ENCODE measurements at places on chromosomes 7 and 10.

GRCh38 chr7:137717811-137718271, 128.9 kb downstream of the DGKI start:
- no peak for DNase-seq

DNA sequence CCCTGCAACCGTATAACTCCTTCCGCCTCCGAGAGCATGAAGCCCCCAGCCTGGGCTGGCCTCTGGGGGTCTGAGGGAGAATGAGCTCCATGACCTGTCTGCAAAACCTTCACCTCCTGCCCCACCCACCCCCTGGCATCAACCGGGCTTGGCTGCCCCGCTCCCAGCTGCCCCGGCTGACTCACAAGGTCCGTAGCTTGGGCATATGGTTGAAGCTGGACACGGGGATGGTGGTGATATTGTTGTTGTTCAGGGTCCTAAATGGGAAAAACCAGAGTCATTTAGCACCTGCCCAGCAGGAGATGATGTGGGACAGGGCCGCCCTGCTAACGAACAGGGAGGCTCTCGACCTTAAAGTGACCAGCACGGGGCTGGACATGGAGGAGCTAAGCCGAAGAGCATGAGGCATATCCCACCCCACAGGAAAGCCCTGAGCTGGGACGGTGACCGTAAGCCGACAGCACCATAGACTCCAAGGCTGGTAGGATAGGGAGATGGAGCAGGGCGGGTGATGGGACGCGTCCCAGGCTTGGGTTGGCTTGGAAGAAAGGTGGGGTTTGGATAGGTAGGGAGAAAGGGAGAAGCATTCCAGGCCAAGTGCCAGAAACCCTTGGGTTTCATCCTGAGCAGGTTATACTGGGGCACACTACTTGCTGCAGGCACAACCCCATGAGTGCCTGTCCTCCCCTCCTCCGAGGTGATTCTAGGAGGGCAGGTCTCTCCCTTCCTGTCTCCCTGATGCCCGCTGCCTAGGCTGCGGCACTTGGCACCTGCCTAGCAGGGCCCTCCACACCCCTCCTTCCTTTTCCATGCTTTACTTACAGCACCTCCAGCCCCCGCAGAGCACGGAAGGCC, 121.5 kb downstream of the SLIT1 start:
- no peak for DNase-seq

GRCh38 chr7:148782757-148783456, 84.2 kb downstream of the CUL1 start:
- DNase-seq, result no peak

GRCh38 chr7:130903358-130903974, 169.5 kb upstream of the KLF14 start:
- DNase-seq, result no peak

DNA sequence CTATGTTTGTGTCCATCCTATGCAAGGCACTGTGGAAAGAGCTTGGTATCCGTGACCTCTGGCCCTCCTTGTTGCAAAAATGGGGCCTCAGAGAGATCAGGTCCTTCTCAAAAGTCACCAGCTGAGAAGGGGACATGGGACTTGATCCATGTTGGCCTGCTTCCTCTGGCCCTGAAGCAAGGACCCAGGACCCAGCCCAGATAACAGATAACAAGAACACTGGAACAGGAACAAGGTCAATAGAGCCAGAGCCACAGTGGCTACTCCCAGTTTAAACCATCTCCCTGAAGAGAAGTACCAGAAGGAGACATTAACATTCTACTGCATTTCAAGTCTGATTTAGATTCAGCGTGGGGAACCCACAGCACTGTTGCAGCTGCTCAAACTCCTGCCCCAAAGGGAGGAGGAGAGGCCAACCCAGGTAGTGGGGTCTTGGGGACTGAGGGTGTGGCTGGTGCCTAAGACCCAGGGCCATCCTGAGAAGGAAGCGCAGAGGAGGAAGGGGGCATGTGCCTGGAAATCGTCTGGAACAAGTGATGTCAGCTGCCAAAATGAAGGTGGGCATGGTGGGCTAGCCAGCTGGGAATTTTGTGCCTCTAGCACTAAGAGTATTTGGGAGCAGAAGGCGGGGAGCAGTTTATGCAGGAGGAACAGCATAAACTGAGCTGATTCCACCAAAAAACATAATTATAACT, 61.2 kb downstream of the VSTM4 start:
- no peak for DNase-seq

GRCh38 chr10:1412531-1413189, 324.7 kb downstream of the ADARB2 start:
- DNase-seq, result no peak

- no peak for DNase-seq
Observed at GRCh38 chr10:36475746-36476145, 649.7 kb upstream of the ANKRD30A start.

GRCh38 chr7:116583653-116584052, 58.8 kb downstream of the CAV1 start:
- DNase-seq, result peak; percentile 98

- DNase-seq, result no peak
Observed at GRCh38 chr7:91137788-91138368, 126.4 kb upstream of the FZD1 start.

DNA sequence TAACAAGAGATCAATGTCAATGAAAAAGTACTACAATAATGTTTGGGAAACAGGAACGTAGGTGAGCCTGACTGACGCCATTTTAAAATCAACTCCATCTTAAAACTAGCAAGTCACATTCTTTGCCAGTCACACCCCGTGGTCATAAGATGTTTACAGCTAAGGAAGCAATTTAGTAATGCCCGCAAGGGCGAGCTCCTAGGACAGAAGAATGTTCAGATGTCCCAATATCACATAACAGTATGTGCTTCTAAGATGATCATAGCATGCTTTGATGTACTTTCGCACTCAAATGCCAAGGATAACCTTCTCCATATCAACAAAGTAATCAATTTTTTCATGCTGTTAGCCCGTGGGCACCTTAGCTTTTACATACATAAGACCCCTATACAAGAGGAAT, 113.8 kb upstream of the EGFR start:
- DNase-seq, result no peak

- no peak for DNase-seq
Observed at GRCh38 chr7:118250860-118251494, 26.5 kb downstream of the ANKRD7 start.

DNA sequence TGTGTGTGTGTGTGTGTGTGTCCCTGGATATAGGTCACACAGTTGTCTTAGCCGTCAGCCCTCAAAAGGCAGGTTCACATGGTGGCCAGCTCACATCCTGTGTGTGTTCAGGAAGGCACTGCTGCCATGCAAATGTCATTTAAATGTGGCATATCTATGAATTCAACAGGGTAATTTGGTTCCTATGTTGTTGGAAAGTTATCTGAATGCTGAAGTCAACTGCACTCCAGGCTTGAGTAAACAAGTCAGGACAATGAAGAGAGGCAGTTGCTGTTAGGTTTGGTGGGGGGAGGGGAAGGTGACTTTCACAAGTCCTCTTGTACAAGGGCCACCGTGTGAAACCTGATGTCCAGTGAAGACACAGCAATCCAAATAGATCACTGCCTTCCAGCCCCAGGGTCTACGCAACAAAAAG, 61.1 kb downstream of the PTPRE start:
- DNase-seq, result no peak

GRCh38 chr10:72567889-72568640, 57.8 kb downstream of the MICU1 start:
- DNase-seq, result no peak

- DNase-seq, result no peak
Observed at GRCh38 chr7:150924369-150924781, 53.7 kb downstream of the KCNH2 start.

- DNase-seq, result no peak
Observed at GRCh38 chr7:75905785-75906604, 9.0 kb upstream of the POR start.

- DNase-seq, result no peak
Observed at GRCh38 chr10:29389935-29390334, 101.1 kb downstream of the LYZL1 start.

- no peak for DNase-seq
Observed at GRCh38 chr10:78651287-78651686, 417.5 kb upstream of the ZMIZ1 start.

GRCh38 chr7:71618278-71618677, 486.3 kb downstream of the GALNT17 start:
- DNase-seq, result no peak

- DNase-seq, result no peak
Observed at GRCh38 chr7:86748843-86749719, 105.4 kb downstream of the GRM3 start.

DNA sequence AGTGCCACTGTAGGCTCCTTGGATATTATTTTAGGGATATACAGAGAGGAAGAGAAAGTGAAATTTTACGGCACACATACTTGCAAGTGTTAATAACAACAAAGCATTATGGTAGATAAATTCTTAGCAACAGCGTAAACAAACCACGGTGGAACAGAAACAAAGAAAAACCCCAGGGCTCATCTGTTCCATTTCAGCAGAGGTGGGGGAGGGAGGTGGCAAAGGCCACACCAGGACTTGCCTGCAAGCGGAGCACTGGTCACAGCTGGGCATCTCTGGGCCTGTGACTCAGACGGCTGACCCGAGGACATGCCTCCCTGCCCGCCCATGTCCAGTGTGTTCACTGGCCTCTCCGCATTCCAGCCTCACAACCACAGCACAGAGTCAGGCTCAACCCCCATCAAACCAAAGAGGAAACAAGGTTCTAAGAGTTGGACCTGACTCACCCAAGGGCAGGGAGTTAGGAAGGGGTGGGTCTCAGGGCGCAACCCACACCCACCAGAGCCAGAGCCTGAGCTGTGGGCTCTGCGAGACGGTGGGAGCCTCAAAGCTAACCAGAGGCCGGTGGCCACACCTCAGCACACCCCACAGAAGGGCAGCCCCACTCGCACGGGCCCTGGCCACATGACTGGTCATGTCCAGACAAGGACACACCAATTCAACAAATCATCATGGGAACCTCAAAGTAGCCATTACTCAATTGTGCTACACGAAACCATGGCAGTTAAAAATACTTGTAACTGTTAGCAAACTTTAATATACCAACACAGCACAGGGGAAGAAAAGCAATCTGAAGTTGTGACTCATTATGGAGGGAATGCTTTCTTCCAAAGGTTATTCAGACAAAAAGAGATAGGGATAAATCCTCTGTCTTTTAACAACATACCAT, 10.7 kb downstream of the ESYT2 start:
- DNase-seq, result peak; percentile 86

GRCh38 chr10:110927461-110927860, 8.1 kb downstream of the SHOC2 start:
- DNase-seq, result no peak

GRCh38 chr10:8296090-8296733, 241.7 kb downstream of the GATA3 start:
- DNase-seq, result no peak

DNA sequence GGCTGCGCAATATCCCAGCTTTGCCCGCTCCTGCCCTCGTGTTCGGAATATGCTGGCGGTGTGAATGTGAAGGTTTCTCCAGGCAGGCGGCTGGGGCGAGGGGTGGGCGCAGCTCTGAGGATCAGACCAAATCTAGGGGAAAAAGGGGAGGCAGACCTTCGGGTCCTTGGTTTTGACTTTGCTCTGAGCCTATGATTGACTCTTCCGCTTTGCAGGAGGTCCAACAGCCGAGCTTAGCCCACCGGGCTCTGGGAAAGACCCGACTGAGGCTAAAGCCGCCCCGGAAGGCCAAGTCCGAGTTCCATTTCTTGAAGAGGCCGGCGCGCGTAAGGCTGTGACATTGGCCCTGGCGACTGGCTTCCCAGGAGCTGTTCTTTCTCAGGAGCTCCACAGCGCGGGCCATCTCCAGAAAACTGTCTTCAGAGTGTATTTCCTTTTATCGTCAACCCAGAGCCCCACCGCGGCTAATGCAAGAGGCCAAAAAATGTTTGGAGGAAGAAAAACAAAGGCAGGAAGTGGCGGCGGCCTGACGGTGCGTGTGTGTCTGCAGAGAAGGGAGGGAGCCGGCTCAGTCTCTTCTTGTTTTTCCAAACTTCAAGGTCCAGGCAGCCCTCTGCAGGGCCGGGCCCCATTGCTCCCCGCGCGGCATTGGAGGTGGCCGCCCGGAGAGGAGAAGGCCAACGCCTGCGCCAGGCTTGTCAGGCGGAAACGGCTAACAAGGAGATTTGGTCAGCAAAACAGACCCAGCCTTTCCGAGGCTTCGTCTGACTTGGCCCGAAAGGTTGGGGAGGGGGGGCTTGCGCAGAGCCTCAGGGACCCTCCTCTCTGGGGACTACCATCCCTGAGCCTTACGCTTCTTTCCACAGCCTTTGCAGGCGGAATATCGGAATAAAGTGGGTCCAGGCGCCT, 3.6 kb upstream of the HOXA11 start:
- no peak for DNase-seq

DNA sequence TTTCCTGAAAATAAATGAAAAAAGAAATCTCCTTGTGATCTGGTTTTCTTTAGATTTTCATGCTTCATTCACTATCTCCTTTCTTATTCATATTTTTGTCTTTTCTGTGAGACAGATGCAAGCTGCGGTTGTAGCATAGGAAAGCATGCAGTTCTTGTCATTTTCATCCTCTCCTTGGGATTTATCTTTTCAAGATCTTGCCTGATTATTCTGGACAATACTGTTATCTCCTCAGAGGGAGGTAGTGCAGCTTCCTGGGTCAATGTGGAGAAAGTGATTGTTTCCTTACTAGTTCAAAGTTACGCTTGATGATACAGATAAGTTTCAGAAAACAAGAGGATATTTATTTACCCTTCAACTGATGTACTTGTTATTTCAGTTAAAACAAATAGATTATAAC, 114.6 kb downstream of the CPED1 start:
- DNase-seq, result no peak

DNA sequence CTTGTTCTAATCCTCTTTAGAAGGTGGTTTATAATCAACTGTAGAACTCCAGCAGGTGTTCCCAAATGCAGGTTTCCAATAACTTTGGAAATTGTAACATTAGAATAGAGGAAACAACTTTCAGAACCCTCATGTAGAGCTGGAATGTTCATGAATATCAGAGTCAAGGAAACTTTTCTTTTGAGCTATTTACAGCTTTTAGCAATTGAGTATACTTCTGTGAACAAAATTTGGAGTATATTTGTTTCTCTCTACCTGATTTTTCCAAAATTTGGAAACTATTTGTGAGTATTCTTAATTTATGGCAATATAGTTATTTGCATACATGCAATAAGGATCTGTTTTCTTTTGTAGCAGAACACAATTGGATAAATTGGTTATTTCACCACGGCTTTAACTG, 2.8 kb upstream of the CFAP43 start:
- DNase-seq, result no peak

GRCh38 chr7:158077151-158077840, 510.3 kb downstream of the PTPRN2 start:
- no peak for DNase-seq

GRCh38 chr7:113722006-113722405, 196.8 kb downstream of the PPP1R3A start:
- peak; percentile 5 for DNase-seq

- no peak for DNase-seq
Observed at GRCh38 chr10:125448596-125448995, 234.4 kb downstream of the TEX36 start.
